Activated T-helper 1 cell treated with anti-CD3 and anti-CD28 coated beads, Interleukin-2, amount 50 U/mL, for 16 hours (primary cell): ENCODE measurements at places on chromosomes 3 and 15.

DNA sequence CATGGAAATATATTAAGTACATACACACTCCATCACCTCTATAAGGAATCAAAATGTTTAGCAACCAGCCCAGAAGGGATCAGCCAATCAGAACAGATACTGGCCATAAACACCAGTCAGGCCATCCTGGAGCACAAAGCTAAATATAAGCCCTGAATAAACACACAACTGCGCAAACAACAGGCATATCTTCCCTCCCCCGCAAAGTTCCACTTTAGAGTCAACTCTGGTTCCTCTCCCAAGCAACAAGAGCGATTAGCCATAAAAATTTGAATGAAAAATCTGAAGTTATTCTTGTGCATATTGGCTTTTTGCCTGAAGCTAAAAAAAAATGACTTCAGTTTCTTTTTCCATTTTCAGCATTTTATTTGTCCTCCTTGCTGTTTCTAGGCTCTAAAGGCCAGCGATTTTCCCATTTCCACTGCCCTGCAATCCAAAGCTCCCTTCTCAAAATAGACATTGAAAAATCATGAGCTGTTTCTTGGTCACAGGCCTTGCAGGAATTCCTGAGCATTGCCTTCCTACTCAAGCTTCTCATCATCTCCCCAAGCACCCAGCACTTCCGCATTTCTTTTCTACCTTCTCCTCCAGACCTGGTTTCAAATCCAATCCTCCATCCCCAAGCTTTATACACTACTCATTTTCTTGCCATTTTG lies 247.9 kb downstream of the ZMAT3 start:
- DNase-seq = no peak

DNA sequence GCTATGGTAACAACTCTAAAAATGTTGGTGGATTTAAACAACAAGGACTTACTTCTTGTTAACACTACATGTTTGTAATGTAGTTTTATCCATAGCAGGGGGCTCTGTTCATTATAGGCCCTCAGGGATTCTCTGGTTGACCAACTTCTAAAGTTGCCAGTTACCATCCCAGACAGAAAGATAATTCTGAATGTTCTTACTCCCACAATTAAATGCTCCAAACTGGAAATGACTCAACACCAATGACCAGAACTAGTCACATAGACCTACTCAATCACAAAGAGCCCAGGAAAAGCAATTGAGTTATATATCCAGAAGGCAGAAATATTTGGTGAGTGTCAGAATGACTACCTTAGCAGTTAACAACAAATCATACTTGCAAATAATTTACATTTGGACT lies 199.3 kb upstream of the UMPS start:
- DNase-seq = no peak

- no peak for DNase-seq
Observed at GRCh38 chr3:175212896-175213295, 353.8 kb downstream of the NAALADL2 start.

GRCh38 chr3:50612234-50612882 lies 784 bp upstream of the CISH start:
- DNase-seq = no peak
